Neural crest cell (in vitro differentiated cells): ENCODE measurements at places on chromosomes 13 and 19.
A peak's percentile ranks its signal among the peaks of the same experiment; 100 is the strongest.

- DNase-seq: peak; percentile 41
Measured at GRCh38 chr13:43905435-43906031, 25.8 kb downstream of the LACC1 start.

GRCh38 chr19:41911889-41912731, 16.1 kb downstream of the ERFL start:
- no peak for DNase-seq

DNA sequence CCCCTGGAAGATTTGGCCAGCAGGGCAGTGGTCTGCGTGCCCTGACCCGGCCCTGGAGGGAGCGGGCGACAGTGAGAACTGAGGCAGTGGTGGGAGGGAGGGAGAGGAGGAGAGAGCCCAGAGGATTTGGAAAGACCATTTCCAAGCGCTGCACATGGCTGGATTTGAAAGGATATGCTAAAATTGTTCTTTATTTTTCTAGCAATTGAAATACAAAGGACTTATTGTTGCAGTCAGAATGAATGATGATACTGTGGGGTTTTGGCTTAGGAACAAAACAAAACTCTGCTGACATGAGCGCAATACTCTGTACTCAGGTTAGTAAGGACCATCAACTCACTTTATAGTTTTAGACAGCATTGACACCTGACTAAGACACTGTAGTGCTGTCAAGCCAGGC, 69.5 kb downstream of the TNFRSF19 start:
- DNase-seq: no peak

DNA sequence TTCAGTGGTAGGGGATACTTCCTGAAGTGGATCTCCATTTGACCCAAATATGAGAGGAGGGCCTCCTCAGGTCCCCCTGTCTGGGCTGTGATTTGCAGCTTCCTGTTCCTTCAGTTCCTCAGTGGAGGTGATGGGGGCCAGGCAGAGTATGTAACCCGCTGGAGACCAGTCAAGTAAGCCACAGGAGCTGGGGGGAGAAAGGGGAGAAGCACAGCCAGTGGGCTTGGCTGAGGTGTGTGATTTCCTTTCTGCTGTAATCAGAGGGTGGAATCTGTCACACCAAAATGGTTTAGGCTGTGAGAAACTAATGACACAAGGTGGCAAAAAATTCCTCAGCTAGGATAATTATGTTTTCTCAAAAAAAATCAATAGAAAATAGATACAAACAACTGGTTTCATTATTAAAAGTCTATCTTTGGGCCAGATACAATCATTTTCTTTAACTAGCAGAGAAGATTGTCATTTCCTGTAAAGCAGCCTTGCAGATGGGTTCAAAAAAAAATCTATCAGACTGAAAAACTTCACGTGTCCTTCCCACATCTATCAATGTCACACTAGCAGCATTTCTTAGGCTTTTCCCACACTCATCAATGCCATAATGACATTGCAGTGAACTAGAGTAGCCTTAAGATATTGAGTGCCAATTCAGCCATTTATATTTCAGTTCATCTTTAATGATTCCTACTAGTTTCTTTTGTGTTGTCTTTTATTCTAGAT, 1660.3 kb downstream of the EFNB2 start:
- no peak for DNase-seq

GRCh38 chr19:7868326-7868670, 5.9 kb downstream of the PRR36 start:
- DNase-seq: no peak

DNA sequence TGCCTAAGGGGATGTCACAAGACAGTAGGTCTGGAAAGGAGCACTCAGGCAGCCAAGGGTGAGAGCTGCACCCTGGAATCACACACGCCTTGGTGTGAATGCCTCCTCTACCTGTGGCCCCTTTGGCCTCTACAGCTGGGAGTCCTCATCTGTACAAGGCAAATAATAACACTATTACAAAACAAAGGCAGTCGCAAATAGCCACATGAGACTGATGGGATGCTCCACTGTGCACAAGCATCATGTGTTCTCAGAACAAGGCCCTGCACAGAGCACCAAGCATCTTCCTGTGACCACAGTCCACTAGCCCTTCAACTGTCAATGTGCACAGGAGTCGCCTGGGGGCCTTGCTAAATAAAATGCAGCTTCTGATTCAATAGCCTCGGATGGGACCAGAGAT, 44.6 kb upstream of the HNRNPA1L2 start:
- DNase-seq: no peak

DNA sequence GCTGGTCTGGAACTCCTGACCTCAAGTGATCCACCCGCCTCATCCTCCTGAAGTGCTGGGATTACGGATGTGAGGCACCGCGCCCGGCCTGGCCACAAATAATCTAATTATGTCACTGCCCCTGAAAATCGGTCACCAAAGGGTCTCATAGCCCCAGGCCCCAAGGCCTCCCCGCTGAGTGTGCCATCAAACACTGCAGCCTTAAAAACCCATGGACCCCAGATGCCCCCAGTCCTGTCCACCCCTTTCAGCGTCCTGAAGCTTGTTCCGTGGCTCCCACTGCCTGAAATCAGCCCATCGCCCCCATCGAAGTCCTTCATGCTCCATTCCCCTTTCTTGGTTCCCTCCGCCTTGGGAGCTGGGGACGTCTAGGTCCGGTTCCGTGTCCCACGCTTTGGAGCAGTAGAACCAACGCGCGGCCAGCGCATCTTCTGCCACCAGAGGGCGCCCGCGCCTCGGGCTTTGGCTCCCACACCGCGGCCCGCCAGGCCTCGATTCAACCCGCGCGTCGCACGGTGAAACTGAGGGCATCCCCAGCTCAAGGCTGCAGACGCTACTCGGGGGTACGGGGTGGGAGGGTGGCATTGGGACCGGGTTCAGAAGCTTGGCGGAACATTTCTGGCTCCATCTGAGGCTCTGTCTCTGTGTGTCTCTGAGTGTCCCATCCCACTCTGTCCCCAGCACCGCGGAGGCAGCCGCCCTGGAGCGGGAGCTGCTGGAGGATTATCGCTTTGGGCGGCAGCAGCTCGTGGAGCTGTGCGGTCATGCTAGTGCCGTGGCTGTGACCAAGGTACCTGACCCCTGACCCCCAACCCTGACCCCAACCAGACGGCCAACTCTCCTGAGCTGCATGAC, 3.5 kb downstream of the YJEFN3 start:
- DNase-seq: peak; percentile 86

GRCh38 chr19:15159251-15159650, 41.5 kb downstream of the NOTCH3 start:
- no peak for DNase-seq

GRCh38 chr19:30887042-30887441, 462.2 kb downstream of the TSHZ3 start:
- no peak for DNase-seq

- no peak for DNase-seq
Measured at GRCh38 chr19:3573162-3573857, 566 bp downstream of the HMG20B start.

DNA sequence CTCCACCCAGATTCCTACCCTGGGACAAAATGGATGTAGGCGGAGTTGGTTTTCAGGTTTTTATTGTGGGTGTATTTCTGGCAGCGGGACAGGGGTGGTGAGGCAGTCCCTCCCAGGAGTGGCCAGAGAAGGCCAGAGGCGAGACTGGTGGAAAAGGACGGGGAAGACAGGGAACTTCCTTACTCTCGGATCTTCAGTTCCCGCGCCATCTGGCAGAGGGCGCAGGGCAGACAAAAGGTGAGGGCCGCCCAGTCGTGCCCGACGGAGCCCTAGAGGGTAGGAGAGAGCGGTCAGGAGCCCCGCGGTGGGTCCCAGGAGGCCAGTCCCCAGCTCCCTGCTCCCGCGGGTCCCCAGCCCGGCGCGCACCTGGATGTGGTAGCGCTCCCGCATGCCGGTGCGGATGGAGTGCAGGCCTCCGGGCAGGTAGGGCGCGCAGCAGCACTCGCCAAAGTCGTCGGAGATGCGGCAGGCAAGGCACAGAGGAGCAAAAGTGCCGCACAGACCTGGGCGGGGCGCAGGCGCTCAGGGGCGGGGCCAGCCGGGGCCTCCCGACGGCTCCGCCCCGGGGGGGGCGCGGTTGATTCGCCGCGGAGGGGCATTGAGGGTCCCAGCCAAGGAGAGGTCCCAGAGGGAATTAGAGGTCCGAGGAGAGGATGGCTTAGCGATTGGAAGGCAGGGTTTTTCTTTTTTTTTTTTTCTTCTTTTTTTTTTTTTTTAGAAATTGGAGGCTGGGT, 3.0 kb downstream of the CNFN start:
- peak; percentile 64 for DNase-seq

DNA sequence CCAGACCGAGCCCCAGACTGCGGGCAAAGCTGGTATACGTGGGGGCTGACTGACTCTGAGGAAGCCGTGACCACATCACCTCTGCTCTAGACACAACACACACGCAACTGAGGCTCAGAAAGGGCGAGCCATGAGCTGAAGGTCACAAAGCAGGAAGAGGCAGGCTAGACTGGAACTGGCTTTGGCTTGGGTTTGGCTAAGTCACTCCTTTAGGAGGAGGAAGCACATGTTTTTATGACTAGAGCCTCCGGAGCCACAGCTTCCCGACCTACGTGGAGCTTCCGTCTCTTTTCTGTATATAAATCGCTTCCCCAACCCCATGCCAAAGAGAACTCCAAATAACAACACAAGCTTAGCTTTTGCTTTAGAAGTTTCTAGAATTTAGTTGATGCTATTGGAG, 48.0 kb downstream of the RFX2 start:
- no peak for DNase-seq

- DNase-seq: no peak
Measured at GRCh38 chr13:110107568-110108347, 199.2 kb downstream of the COL4A1 start.

DNA sequence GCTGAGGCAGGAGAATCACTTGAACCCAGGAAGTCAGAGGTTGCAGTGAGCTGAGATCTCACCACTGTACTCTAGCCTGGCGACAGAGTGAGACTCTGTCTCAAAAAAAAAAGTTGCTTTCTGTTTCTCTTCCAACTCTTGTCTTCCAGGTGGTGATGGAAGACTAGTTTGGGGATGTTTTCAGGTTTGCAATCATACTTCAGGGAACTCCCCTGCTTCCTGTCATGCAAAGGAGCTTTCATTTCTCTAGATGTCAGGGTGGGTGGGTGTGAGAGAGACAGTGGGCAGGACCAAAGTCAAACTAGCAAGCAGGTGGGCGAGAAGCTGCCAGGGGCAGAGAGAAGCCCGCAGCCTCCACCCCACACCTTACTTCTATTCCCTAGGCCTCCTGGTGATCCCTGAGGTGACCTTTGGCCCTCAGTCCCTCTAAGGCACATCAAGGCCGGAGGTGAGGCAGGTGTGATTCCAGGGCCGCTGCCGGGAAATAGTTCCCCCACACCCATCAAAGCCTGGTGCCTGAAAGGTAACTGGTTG, 25.7 kb downstream of the CCNE1 start:
- no peak for DNase-seq

DNA sequence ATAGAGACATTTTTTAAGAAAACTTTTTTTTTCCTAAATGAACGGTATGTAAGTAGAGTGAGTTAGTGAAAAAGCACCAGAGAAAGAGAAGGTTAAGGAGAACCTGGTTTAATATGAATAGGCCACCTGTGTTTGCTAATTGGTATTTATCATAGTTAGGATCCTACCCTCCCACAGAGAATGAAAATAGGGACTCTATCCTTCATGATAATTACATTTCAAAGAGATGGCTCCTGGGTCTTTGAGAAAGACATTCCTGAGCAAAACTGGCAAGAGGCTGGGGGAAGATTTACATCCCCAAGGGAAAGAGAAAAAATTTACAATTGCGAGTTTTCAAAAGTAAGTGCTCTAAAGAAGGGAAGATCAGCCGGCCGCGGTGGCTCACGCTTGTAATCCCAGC, 1284.5 kb downstream of the SLITRK1 start:
- no peak for DNase-seq

DNA sequence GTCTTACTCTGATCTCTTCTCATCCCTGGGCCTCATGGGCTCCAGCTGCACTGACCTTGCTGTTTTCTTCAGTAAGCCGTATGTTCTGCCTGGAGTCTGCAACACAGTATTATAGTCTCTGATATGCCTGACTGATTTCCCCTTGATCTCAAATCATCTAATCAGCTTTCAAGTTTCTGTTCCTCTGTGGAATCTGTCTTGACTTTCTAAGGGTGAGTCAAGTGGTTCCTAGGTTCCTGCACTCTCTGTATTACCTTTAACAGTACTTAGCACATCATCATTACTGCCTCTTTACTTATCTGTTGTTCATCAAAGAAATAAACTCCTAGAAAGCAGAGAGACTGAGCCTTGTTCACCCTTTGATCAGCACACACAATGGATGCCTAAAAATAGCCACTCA, 350.7 kb downstream of the LMO7 start:
- DNase-seq: no peak
